Stimulated activated CD8-positive, alpha-beta memory T cell treated with anti-CD3 and anti-CD28 coated beads, Interleukin-12 subunit alpha, Interleukin-12 subunit beta, amount 100 ng/mL, for 1 hour (primary cell): ENCODE measurements at places on chromosomes 12 and 14.
A peak's percentile ranks its signal among the peaks of the same experiment; 100 is the strongest.

DNA sequence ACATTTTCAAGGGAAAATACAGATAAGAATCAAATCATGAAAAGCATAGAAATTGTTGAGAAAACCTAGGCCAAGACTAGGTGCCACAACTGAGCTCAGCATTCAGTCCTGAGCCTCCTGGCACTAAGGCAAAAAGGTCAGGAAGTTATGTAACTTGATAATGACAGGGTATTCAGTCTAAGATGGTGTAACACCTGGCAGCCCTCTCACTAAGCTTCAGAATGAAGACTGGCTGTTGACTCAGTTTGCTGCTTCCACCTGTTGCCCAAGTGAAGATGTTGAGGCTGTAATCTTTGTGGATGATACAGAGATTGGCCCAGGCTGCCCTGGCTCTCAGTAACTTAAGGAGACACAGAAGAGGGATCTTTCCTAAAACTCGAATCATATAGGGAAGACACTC, 19.6 kb downstream of the PROX2 start:
- no peak for DNase-seq

GRCh38 chr14:90330203-90331196, 1.2 kb downstream of the NRDE2 start:
- DNase-seq: no peak

GRCh38 chr12:56572288-56572687, 50.7 kb downstream of the RBMS2 start:
- DNase-seq: no peak

GRCh38 chr12:119235197-119235751, 56.5 kb downstream of the HSPB8 start:
- DNase-seq: no peak

DNA sequence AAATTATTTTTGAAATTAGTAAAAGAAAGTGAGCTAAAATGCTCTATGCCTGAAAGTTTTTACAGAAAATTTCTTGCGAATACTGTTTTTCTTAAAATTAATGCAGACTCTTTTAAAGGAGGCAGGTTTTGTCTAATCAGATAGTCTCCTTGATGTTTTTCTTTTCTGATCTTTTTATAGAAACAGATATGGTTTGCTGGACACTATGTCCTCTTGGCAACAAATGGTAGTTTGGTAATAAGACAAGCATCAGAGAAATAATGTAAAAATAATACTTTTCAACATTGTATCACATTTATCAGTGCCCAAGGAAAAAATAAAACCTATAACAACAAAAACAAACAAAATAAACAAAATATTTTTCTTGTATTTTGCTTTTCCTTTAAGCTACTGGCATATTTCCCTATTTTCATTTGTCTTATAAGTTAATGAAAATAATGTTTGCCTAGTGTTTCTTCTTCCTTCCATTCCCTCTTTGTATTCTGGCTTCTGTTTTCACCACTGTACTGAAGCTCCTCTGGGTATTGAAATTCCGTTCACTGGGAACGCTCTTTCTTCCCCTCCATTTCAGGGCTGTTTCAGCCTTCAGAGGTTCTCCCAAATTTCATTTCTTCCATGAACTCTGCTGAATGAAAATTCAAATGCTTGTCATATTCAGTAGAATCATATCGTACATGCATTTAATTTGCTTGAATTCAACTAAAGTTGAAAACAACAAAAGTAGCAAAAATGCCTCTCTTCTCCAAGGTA, 115.3 kb downstream of the TRMT5 start:
- DNase-seq: no peak

DNA sequence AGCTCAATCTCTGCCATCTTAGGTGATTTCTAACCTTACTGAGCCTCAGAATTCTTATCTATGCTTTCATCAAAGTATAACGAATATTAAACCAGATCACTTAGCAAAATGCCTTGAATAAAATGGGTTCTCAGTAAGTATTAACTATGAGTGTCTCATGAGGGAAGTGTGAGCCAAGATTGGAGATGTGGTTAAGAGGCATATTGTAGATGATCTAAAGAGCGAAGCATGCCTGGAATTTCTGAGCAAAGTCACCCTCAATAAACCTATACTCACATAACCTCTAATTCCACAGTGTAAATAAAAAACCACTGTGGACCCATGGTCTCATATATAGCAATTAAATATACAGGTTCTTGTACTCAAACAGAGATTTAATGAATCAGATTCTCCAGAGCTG, 193.1 kb upstream of the FSCB start:
- DNase-seq: no peak

DNA sequence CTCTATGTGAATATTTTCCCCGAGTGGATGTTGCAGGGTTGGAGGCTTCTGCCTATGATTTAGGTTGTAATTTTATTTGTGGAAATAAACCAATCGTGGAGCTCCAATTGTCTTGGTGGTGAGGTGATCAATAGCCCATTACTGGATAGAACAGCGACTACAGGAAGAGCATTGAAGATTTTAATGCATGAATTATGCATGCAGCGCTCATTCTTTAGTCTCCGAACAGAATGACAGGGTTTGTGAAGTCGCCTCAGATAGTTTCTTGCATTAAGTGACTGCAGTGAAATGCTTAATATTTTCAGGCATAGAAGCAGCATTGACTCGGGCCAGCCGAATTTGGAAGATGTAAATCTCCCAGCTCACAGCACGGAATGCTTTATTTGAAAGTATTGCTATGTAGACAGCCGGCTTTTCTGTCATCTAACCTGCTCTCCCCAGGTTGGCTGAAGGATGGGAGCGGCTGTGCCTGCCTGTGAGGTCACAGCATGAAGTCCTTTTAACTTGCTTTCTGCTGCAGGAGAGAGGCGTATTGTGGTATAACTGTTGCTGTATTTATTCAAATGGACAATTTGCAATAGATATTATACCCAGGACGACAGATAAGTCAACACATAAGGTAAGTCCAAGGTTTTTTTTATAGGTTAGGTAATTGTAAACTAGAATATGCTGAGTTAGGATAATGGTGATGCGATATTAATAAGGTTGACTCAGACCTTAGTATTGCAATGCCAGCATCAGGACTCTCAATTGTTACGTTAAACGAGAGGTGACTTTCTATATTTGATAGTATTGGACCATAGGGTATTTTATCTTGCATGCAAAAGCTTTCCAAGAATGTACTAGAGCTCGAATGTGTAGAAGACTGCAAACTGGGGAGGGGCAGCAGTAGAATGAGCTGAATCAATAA, 135.7 kb downstream of the CNTN1 start:
- no peak for DNase-seq

DNA sequence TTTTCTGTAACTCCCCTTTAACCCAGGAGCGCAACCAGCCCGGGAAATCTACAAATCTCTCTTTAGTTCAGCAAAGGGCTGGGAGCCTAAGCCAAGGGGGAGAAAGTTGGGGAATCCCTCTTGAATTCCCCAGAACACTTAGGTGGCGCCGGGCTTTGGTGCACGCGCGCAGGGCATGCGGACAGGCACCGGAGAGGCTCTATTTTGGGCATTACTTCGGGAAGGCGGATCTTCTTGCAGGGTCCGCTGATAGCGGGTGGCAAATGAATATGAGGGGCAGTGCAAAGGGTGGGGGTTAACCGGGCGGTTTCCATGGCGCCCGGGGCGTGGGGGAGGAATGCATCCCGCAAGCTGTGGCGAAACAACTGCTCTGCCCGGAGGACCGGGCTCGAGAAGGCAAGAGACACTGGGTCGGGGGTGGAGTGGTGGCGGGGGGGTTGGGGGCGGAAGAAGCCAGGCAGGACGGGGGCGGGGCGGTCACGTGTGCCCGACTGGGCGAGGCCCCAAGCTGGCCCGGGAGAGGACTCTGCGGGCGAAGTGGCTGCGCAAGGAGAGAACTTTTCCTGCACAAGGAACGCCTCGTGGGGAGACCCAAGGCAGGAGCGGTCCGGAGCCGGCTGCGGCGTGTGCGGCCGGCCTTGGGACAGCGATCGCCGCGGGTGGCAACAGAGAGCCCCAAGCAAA, at the start of gene FLVCR2:
Gene FLVCR2, plus strand, starts transcription at position 519 of the 684 bp plus-strand sequence. CDS start 353 bp downstream, outside the sequence.
- peak; percentile 35 for DNase-seq

GRCh38 chr14:59895721-59896120, 24.2 kb upstream of the LRRC9 start:
- DNase-seq: no peak

DNA sequence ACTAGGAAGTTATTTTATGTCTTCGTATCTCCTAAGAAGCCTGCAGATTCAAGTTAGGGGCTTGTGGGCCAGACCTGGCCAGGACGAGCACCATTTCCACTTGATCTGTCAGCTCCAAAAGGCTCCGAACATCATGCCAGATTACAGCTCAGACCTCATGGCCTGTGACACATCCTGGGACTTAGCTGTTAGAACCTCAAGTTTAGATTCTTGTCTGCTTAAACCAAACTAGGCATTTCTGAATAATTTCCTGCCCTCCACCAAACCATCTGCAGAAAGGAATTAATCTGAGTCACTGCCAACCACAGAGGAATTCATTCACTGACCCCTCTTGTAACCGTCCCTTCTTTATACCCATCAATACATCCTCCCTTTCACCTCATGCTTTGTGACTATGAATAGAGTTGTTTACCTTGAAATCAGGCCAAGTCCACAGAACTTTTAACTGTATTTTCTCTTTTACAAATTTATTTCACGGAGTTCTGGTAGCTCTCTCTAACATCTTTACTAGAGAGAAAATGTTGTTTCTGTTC, 120.3 kb downstream of the FBXL14 start:
- DNase-seq: no peak

- DNase-seq: no peak
Measured at GRCh38 chr12:1844661-1845409, 24.5 kb downstream of the LRTM2 start.

DNA sequence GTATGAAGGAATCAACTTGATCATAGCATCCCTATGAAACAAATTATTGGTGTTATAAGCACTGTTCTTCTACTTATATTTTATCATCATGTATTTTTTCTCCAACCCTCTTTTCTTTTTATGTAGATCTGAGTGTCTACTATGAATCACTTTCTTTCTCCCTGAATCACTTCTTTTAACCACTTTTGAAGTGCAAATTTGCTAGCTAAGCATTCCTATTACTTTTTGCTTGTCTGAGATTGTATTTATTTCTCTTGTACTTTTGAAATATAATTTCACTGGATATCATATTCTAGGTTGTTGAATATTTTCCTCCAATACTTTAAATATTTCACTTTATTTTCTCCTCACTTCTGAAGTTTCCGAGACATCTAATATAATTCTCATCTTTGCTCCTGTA, 1282.3 kb upstream of the FLRT2 start:
- DNase-seq: no peak

DNA sequence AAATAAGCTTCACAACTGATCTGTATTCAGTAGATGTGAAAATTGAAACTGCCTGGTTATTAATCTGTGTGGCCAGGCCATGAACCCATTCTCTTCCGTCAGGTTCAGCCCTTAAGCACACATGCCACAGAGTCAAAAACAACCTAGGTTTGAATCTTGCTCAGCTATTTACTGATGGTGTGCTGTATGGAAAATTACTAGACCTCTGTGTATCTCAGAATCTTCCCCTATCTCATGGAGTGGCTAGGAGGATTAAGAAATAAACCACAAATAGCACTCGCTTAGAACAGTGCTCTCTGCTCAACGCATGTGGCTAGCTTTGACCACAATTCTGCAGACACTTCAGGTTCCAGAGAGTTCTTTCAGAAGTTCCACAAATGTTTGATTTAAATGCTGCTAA, 240.7 kb upstream of the PLEKHG7 start:
- DNase-seq: no peak

- DNase-seq: no peak
Measured at GRCh38 chr14:70212752-70213151, 24.0 kb upstream of the SLC8A3 start.

DNA sequence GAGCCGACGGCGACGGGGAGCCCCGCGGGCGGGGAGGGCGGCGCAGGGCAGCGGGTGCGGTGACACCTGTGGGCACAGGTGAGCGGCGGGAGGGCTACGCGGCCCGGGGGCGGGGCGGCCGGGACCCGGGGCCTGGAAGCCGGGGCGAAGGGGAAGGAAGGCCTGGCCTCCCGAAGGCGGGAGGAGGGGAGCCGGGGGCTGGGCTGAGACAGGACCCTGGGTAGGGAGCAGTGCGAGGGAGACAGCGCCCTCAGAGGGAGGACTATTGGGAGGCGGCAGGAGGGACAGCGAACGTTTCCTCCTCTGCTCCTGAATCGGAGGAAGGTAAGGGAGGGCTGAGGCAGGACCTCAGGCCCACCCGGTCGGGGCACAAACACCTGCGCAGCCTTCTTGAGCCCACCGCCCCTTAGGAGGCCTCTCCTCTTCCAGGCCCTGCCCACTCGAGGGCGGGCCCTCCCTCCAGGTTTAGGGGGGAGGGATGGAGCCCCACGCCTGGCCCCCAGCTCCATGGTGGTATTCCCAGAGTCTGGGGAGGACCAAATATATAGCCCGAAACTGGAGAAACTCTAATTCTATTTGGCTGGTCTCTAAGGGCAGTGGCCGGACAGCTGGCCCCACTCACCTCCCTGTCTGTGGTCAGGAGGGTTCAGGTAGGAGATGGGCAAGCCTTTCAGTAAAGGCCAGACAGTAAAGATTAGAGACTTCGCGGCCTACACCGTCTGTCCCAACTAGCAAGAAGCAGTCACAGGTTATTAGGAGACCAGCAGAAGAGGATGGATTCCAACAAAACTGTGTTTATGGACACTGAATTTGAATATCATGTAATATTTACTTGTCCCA, 509 bp downstream of the PLEKHG6 start:
- DNase-seq: no peak

DNA sequence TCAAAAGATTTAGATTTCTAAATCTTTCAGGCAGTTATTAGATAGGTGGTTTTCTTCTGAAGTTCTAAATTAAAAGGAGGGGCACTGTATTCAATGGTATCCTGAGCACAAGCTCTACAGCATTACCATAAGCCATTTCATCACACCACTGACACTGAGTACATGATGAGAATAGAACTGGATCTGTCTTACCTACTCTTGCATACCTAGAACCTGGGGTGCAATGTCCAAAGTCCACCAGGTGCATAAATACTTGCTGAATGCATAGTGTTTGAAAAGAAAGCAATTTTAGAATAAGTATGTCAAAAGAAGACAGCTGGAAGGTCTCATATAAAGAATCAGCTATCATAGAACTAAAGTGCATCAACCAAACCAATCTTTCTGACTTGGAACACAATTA, 85.5 kb upstream of the ACTN1 start:
- DNase-seq: no peak

DNA sequence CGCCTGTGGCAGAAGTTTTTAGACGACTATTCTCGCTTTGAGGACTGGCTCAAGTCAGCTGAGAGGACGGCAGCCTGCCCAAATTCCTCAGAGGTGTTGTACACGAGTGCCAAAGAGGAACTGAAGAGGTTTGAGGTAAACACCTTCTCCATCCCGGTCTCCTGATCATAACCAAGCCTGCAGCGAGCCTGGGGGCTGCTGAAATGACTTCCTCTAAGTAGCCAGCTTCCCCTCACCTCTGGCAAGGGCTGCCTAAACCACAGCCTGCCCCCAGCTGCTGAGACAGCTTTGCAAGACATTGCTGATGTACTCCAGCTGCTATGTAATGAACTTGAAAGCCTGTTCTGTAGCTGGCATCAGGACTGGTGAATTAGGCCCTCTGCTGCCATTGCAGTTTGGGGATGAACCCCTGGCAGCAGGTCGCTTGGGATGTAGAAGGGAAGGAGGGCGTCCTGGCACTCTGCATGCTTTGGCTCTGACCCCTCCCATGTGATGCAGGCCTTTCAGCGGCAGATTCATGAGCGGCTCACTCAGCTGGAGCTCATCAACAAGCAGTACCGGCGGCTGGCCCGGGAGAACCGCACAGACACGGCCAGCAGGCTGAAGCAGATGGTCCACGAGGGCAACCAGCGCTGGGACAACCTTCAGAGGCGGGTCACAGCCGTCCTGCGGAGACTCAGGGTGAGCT, 84.6 kb downstream of the ESR2 start:
- DNase-seq: no peak
